ENCODE measurements at places on chromosomes 2 and 18.
A peak's percentile ranks its signal among the peaks of the same experiment; 100 is the strongest.

DNA sequence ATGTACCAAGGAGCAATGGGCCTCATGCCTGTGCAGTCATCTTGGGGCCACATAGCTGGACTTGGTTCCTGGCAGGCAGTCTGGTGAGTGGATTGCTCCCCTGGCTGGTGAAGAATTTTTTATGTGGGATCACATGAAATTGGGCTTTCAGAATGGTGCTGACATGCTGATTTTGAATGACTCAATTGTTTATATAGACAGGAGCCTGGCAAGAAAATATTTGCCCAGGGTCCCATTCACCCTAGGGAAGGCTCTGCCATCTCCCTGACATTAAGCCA lies 266.9 kb downstream of the DYSF start:
- no peak for DNase-seq

GRCh38 chr2:159736048-159736447 lies 23.7 kb downstream of the MARCHF7 start:
- no peak for DNase-seq

DNA sequence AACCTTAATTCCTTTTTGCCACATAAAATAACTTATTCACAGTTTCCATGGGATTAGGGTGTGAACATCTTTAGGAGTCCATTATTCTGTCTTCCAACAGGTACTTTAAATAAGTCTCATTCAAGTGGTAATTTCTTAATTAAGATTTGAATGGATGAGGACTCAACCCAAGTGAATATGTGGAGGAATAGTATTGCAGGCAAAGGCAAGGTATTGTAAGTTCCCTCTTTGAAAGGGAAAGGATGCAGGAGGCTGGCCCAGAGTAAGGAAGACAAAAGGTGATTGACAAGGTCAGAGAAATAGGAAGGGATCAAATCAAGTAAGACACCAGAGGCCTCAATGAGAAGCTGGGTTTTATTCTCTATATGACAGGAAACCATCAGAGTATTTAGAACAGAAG lies 238.2 kb upstream of the RBMS1 start:
- DNase-seq = no peak

- no peak for DNase-seq
Measured at GRCh38 chr18:10045296-10045891, 131.6 kb downstream of the VAPA start.

DNA sequence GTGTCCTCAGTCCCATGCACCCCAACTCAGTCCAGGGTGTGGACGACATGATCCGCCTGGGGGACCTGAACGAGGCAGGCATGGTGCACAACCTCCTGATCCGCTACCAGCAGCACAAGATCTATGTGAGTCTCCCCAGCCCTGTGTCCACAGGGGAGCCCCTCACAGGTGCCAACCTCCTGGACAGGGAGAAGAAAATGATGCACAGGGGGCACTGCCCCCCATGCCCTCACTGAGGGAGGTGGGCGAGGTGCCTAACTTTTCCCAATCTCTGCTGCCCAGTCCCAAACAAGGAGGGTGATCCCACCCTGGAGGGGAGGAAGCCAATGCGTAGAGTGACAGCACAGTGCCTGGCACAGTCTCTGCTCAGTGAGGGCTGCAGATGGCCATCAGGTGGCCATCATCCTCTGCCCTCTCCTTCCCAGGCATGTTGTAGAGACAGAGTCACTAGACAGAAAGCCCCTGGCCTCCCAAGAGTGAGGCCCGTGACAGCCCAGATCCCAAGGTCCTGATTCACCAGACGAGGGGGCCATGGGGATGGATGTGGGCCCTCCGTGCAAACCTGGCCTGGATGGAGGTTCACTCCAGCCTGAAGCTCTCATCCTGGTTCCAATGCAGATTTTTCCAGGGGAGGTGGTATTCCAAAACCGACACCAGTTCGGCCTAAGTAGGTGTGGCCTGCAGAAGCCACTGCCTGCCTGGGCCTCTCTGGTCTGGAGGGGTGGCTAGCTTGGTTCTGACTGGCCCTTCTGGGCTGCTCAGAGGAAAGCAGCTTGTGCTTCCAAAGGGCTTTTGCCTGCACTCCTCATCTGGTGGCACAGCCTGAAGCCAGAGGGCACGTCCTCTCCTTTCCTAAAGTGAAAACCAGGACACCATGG lies 30.0 kb downstream of the MYO7B start:
- no peak for DNase-seq

- no peak for DNase-seq
Measured at GRCh38 chr18:46356278-46357033, 252.3 kb downstream of the HAUS1 start.

DNA sequence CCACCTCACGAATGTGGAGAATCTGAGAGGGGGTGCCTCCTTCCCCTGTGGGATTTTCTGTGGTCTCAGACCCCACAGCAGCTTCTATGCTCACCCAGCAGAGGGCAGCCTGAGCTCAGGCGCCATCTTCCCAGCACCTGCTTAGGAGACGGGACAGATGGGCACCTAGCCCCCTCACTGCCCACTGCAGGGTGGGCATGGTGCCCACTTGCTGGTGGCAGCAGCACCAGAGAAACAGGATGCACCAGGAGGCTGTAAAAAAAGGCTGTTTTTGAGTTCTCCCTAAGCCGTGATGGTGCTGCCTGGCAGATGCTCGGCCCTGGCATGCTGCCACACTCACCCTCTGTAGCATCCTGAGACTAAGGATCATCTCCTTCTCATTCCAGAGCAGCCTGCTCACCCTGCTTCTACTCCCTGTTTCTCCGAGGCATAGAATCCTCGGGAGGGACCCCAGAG lies 19.1 kb upstream of the SLC20A1 start:
- DNase-seq = peak; percentile 70

DNA sequence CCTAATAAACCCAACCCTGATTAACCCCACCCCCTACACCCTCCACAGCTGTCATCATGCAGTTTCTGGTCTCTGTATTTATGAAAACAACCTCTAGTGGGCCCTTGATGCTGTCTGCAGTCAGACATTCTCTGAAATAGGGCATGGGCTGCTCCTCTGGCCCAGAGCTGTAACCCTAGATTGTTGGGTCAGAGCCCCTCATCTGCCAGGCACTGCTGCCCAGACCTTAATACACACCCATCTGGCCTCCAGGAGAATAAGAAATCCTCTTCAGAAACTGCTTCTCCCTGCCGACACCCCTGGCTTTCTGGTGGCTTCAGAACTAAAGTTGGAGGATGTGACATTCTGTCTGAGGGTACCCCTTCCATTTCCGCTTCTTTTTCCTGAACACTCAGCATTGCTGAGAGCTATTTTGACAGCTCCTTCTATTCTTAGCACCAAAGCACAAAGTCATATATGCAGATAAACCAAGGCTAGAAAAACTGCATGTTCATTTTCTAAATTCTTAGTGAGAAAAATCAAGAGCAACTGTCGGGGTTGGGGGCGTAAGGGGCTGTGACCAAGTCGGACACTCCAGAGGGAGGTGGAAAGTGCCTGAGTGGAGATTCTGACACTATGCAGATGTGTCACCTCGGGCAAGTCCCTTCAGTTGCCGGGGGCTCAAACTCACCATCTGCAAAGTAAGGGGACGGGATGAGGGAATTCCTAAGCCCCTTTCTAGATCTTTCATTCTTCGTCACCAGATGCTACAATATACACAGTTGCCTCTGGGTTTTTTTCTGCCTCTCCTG lies 28.7 kb downstream of the SRSF7 start:
- no peak for DNase-seq

DNA sequence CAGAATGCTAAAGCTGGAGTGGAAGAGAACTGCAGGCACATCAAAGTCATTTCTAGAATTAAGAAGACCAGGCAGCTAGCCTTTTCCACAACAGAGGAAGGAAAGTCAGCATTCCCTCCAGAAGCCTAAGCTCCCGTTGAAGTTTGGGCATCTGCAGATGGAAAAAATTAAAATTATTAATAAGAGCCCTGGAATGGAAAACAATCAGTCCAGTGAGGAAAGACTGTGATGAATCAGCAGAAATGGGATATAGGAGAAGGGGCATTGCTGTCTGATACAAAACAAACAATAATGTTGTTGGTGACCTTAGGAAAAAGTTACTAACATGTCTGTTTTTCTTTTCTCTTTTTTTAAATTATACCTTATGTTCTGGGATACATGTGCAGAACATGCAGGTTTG lies 450.7 kb upstream of the SLC14A2 start:
- DNase-seq = no peak

DNA sequence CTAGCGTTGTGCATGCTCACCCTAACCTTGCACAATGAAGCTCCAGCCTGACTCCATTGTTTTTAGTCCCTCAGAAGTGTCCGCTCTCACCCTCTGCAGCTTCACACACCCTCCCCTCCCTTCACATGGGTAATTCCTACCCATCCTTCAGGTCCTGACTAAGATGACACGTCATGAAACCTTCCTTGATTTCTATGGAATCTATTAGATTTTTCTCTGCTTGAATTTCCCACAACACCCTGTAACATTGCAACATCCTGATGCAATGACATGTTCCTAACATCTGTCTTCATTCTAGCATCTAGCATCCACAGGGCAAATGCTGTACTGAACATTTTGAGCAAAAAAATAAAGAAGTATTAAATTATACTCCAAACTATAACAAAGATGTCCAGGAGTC lies 77.0 kb upstream of the PID1 start:
- DNase-seq = no peak

DNA sequence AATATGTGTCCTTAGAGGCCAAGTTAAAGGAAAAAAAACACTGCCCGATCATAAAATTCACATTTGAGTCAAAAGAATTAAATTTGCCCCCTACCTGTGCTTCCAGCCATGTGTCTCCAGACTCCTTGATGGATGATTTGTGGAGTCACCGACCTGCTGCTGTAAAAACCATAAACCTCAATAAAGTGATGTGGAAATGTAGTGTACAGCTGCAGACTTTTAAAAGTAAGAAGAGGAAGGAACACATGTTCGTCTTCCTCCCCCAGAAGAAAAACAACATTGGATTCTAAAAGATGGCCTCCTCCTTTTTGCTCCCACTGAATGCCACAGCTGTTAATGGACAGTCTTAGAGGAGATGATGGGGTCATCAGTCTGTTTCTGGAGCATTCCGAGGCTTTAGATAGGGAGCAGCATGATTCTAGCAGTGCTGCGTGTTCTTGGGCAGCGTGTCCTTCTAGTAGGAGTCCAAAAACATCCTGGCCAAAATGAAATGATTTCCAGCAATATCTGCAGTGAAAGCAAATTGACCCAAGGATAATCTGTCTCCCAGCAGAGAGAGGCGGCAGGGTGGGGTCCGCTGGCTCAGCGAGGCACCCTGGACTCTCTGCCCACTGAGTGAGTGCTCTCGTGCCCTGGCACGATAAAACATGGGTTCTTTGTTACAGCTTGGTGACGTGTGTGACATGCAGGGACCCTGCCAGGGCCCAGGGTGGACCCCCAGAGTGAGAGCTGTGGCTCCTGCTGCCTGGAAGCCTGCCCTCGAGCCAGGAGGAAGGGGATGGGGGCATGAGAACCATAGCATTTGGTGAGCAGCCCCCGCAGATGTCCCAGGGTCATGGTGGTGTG lies 196.1 kb downstream of the FAM210A start:
- DNase-seq = no peak

GRCh38 chr2:33477473-33478468 lies 1.3 kb downstream of the RASGRP3 start:
- DNase-seq = peak; percentile 60

DNA sequence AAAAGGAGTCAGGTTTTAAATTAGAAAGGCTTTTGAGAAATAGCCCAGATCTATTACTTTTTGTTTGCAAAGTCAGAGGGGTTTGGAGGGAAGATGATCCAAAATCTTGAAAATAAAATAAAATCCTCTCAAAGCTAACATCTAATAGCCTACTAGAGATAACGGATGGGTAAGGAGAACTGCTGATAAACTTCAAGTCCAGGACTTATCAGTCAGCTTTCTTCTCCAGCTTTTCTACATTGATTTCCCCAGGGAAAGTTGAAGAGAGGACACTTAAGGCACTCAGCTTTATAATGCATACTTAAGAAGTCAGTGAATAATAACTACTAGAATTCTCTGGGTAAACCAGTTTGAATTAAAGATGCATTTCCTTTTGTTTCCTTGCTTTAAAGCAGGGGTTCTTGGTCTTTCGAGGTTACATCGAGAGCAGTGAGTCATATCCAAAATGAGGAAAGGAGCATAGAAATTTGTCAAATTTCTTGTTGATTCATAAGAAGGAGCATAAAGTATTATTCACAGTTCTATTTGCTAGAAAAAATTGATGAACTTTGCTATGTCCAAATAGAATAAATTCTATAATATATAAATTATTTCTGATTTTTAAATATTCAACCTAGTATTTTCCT lies 43.2 kb upstream of the ITPRID2 start:
- no peak for DNase-seq

DNA sequence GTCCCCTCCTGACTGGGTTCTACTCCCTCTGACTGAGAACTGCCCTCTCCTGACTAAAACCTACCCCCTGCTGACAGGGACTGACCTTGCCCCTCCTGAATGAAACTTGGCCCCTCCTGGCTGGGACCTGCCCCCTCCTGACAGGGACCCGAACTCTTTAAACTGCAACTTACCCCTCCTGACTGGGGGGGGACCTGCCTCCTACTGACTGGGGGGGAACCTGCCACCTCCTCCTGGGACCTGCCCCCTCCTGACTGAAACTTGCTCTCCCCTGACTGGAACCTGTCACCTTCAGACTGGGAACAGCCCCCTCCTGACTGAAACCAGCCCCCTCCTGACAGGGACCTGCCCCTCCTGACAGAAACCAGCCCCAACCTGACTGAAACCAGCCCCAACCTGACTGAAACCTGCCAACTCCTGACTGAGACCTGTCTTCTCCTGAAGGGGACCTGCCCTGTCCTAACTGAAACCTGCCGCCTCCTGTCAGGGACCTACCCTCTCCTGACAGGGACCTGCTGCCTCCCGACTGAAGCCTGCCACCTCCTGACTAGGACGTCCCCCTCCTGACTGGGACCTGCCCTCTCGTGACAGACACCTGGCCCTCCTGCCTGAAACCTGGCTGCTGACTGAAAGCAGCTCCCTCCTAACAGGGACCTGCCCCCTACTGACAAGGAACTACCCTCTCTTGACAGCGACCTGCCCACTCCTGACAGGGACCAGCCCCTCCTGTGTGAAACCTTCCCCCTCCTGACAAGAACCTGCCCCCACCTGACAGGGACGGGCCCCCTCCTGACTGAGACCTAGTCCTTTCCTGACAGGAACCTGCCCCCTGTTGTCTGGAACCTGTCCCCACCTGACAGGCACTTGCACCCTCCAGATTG lies 87.1 kb downstream of the PXDN start:
- DNase-seq = no peak

DNA sequence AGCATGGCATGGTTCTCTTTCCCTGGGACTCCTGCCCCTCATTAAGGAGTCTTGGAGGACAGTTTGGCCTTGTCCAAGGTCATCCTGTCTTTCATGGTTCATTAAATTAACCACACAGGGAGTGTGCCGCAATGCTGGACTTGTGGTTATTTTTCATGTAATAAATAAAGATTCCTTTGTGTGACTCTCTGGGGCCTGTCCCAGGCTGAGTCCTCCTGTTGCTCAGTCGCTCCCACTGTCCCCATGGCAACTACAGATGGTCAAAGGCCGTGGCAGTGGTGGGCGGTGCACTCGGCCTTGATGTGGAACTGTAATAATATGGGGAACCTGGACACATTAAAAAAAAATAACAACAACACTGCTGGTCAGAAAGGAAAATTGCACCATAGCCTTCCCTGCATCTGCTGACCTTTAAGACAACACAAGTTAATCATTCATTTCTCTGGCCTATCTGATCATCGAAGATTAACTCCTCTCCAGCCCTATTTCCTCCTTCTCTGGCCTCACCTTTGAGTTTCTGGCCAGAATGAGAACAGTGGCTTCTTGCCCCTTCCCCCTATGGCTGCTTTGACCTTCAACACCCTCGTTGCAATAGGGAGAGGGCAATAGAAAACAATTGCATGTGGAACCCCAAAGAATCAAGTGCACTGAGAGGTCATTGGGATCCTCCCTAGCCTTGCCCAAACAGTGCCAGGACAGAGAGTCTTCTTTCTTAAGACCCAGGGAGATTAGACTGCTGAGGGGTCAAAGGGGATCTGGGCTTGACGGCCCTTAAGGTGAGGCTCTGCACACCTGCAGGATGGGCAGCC lies 44.7 kb downstream of the PSD4 start:
- no peak for DNase-seq
